Spinal cord (tissue), 10 donors: ENCODE measurements at places on chromosomes 5 and 9. TPM values are rescaled to one million over a fixed set of nuclear protein-coding genes. Genes with fewer than 3 reads are reported as not detected.

DNA sequence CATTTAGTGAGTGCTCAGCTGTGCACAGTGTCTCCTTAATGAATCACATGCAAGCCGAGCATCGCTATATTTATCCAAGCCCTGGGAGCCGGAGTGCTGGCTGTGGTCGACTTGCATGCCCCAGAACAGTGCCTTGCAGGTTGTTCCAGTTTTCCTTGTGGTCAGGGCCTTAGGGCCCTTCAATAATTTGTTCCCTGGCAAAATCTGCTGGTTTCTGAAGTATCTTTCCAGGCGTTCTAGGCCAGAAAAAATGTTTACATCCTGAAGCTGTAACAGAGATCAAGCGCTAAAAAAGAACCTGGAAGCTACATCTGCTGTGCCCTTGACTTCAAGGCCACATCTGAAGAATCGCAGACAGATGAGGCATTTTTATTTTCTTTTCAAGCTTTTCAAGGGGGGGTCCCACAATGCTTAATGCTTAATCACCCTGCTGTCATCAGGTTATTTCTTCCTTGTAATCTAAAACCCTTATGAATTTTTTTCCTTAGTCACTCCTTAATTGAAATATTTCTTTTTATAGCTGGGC is 105.8 kb downstream of the DOCK2 start:
- no peak overlapping the region for H3K4me3 ChIP-seq
- H3K27me3 ChIP-seq = no peaks in the 10 kb centered on the region
- peak; percentile 71 for DNase-seq

- H3K27me3 ChIP-seq = no peaks in the 10 kb centered on the region
- no peaks in the 10 kb centered on the region for H3K36me3 ChIP-seq
- peak overlapping the region; percentile 91 for H3K27ac ChIP-seq
- peak overlapping the region; percentile 24 for H3K4me3 ChIP-seq
- H3K4me1 ChIP-seq = peaks cover 29% of the 10 kb centered on the region
Measured at GRCh38 chr5:125412561-125413495, 666.4 kb upstream of the ZNF608 start.

DNA sequence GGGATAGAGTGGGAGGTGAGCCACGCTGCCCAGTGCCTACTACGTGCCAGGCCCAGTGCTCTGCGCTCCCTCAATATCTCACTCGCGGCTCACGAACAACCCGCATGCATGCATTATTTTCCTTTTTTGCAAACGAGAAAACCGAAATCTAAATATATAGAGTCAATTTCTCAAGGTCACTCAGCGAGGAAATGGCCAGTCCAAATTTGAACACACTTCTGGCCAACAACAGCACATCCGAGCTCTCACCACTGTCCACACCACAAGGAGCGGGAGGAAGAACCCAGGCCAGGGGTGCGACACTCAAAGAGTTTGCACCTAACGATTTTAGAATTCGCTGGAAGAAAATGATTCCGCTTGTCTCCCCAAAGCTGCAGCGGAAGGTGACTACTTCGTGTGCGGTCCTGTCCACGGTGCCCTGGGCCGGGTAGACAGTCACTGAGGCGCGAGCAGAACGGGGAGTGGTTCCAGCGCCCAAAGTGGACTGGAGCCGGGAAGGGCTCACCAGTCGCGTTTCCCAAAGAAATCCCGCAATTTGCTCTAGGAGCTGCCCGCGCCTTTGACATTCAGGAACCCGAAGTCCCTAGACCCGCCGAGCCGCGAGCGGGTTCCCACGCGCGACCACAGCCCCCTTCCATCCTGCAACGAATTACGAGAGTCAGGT is 1.1 kb upstream of the TLX3 start:
- peaks cover 87% of the 10 kb centered on the region for H3K27me3 ChIP-seq
- DNase-seq = no peak
- peaks cover 7% of the 10 kb centered on the region for H3K36me3 ChIP-seq
- no peak overlapping the region for H3K4me3 ChIP-seq
- peaks cover 43% of the 10 kb centered on the region for H3K4me1 ChIP-seq
- no peak overlapping the region for H3K27ac ChIP-seq

DNA sequence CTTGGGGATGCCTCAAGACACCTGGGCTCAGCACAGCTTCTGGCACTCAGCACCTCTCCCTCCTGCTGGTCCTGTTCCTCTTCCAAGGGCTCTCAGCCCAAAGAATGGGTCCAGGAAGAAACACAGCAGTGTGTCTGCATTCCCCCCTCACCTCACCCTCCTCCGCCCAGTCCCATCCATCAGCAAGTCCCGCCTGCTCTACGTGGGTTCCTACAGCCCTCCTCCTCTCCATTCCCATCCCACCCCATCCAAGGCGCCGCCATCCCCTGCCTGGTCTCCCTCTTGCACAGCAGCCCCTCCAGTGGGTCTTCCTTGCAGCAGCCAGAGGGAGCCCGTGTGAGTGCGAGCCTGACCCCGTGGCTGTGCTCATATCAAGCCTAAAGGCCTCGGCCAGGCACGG is 52.3 kb upstream of the RPL26L1 start:
- DNase-seq = no peak
- H3K27ac ChIP-seq = no peak overlapping the region
- peaks cover 39% of the 10 kb centered on the region for H3K4me1 ChIP-seq
- H3K27me3 ChIP-seq = no peaks in the 10 kb centered on the region
- H3K4me3 ChIP-seq = no peak overlapping the region

DNA sequence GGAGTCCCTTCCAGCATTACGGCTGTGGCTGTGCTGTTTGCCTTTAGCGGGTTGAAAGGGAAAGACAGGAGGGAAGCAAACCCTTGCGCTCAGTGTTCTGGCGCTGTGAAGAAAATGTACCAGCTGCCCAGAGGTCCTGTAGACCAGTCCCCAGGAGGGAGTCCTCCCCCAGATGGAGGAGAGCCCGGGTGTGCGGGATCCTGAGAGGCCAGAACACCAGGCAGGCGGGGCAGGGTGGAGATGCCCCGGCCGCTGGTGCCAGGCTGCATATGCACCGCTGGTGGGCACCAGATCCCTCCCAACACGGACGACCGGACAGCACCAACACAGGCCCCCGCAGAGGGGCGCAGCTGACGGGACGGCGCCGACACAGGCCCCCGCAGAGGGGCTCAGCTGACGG is 37.2 kb upstream of the SLC9A3 start:
- no peaks in the 10 kb centered on the region for H3K36me3 ChIP-seq
- H3K4me1 ChIP-seq = no peaks in the 10 kb centered on the region
- H3K27ac ChIP-seq = no peak overlapping the region

GRCh38 chr5:123597018-123597417 is 85.0 kb downstream of the CSNK1G3 start:
- H3K27ac ChIP-seq = no peak overlapping the region
- no peak for DNase-seq
- no peaks in the 10 kb centered on the region for H3K27me3 ChIP-seq
- H3K36me3 ChIP-seq = no peaks in the 10 kb centered on the region
- no peaks in the 10 kb centered on the region for H3K4me1 ChIP-seq

- H3K27me3 ChIP-seq = no peaks in the 10 kb centered on the region
- H3K4me1 ChIP-seq = peaks cover 16% of the 10 kb centered on the region
- H3K4me3 ChIP-seq = no peak overlapping the region
Measured at GRCh38 chr5:151121665-151122064, 35.9 kb downstream of the ANXA6 start.

GRCh38 chr5:69335341-69335935 is 2.8 kb upstream of the CCDC125 start:
- peaks cover 14% of the 10 kb centered on the region for H3K4me1 ChIP-seq
- no peak overlapping the region for H3K27ac ChIP-seq
- no peak overlapping the region for H3K4me3 ChIP-seq
- no peaks in the 10 kb centered on the region for H3K27me3 ChIP-seq
- H3K36me3 ChIP-seq = no peaks in the 10 kb centered on the region

DNA sequence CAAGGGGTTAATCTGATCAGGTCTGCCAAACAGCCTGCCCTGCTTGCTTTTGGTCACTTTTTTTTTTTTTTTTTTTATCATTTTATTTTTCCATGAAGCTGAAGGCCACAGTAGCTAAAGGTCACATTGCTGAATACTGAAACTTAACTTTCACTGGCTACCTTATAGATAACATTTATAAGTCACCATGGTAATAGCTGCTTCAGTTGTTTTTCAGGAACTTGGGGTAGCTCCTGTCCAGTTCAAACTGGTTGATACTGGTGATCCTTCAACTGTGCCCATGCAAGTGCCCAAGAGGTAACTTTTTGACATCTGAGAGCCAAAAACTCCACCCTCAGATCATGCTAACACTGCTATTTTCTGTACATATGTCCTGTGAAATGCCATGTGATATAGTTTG is 68.3 kb upstream of the RGS7BP start:
- H3K27ac ChIP-seq = no peak overlapping the region
- no peak overlapping the region for H3K4me3 ChIP-seq
- H3K36me3 ChIP-seq = no peaks in the 10 kb centered on the region

- peak overlapping the region; percentile 95 for H3K27ac ChIP-seq
- peak; percentile 84 for DNase-seq
- no peaks in the 10 kb centered on the region for H3K36me3 ChIP-seq
- peaks cover 19% of the 10 kb centered on the region for H3K4me1 ChIP-seq
Measured at GRCh38 chr5:160165137-160166068, 46.2 kb upstream of the PWWP2A start.

DNA sequence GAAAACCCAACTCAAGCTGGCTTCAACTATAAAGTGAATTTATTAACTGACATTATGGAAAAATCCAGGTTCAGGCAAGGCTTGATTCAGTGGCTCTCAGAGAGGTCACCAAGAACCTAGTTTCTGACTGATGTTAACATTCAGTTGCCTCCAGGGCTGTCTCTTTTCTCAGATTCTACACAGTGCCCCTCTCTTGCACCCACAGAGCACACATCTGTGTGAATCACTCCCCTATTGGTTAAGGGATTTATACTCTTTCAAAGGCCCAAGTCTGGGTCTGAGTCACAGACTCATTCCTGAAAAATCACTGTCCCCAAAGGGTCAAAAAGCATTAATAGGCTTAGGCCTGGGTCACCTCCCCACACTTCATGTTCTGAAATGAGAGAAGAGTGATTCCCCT is 6.2 kb upstream of the HAVCR2 start:
- no peaks in the 10 kb centered on the region for H3K27me3 ChIP-seq
- DNase-seq = no peak
- no peaks in the 10 kb centered on the region for H3K36me3 ChIP-seq
- H3K27ac ChIP-seq = no peak overlapping the region
- H3K4me1 ChIP-seq = no peaks in the 10 kb centered on the region
- no peak overlapping the region for H3K4me3 ChIP-seq

The FREM1 gene
- total RNA-seq = 20.8 TPM

- H3K27ac ChIP-seq = peak overlapping the region; percentile 33
- no peaks in the 10 kb centered on the region for H3K36me3 ChIP-seq
- H3K27me3 ChIP-seq = no peaks in the 10 kb centered on the region
Measured at GRCh38 chr9:121478816-121479676, 20.6 kb downstream of the GGTA1 start.

GRCh38 chr5:17088051-17088450 is 129.4 kb upstream of the BASP1 start:
- H3K36me3 ChIP-seq = no peaks in the 10 kb centered on the region
- H3K27ac ChIP-seq = no peak overlapping the region
- H3K27me3 ChIP-seq = no peaks in the 10 kb centered on the region
- H3K4me1 ChIP-seq = no peaks in the 10 kb centered on the region
- DNase-seq = no peak

The CSF1R gene
- total RNA-seq = 40.7 TPM

DNA sequence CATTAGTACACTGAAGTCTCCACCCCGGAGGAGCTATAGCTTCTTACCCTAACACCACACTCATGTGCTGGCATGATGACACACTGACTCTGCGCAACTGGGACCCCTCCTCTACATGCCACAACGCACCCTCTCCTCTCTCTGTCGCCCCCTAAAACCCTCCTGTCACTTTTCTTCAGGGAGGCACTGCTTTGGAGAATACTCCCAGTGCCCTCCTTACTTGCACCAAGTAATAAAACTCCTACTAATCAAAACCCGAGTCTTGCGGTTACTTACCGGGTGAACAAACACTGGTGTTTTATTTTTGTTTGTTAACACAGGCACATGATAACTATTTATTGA is 12.6 kb upstream of the STXBP1 start:
- no peak for DNase-seq
- H3K4me1 ChIP-seq = peaks cover 2% of the 10 kb centered on the region
- no peaks in the 10 kb centered on the region for H3K36me3 ChIP-seq
- no peaks in the 10 kb centered on the region for H3K27me3 ChIP-seq

- peaks cover 14% of the 10 kb centered on the region for H3K36me3 ChIP-seq
- H3K4me1 ChIP-seq = no peaks in the 10 kb centered on the region
- no peak for DNase-seq
- no peak overlapping the region for H3K4me3 ChIP-seq
- H3K27me3 ChIP-seq = no peaks in the 10 kb centered on the region
Measured at GRCh38 chr9:21831841-21832509, 29.5 kb downstream of the MTAP start.

DNA sequence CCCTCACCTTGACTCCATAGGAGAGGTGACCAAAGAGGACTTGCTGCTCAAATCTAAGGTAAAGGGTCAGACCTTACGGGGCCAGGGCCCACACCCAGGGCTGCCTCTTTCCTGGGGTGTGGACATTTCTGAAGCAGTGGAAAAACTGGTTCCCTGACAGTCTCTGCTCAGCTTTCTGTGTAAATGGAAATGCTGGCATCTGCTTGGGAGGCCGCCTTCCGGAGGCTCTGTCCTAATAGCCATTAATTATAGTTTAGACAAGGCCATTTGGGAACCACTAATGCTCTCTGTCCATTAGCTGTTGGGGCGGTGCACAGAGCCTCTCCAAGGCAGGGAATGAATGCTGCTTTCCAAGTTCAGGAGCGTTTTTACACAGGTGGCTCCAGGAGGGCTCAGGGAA is 17.3 kb downstream of the USP20 start:
- H3K4me3 ChIP-seq = no peak overlapping the region
- H3K27ac ChIP-seq = no peak overlapping the region
- no peak for DNase-seq
- H3K27me3 ChIP-seq = no peaks in the 10 kb centered on the region
- H3K36me3 ChIP-seq = peaks cover 53% of the 10 kb centered on the region
- H3K4me1 ChIP-seq = no peaks in the 10 kb centered on the region

- H3K36me3 ChIP-seq = peaks cover 68% of the 10 kb centered on the region
- no peak overlapping the region for H3K4me3 ChIP-seq
- H3K4me1 ChIP-seq = no peaks in the 10 kb centered on the region
- H3K27me3 ChIP-seq = no peaks in the 10 kb centered on the region
Measured at GRCh38 chr5:138170299-138170698, 8.1 kb downstream of the BRD8 start.
